ENCODE measurements at places on chromosomes 7 and 10.
A peak's percentile ranks its signal among the peaks of the same experiment; 100 is the strongest.

- no peak for DNase-seq
Measured at GRCh38 chr10:15802375-15802949, 57.8 kb downstream of the MINDY3 start.

DNA sequence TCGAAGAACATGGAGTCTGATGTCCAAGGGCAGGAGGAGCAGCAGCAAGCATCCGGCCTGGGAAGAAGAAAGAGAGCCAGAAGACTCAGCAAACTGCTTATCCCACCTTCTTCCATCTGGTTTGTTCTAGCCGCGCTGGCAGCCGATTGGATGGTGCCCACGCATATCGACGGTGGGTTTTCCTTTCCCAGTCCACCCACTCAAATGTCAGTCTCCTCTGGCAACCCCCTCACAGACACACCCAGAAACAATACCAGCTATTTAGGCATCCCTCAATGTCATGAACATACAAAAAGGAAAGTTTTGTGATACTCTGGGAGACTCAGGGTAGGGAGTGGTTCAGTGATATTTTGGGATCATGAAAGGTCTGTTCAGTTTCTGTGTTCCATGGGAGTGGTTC lies 139.6 kb downstream of the LYZL1 start:
- no peak for DNase-seq

DNA sequence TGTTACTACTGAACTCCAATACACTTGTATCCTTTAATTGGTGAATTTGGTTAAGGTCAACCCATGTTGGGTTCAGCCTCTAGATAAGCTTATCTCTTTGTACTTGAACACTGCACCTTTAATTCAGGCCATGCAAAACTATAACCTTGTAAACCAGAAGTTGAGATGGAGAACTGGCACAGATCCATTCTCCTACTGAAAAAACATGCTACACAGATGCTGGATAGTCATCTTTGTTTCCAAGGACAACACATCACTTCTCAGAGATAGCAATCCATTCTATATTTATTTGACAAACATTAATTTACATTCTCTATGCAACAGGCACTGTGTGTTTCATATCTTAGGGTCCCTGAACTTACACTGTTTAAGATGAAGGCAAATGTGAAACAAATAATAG lies 2.9 kb upstream of the CDK14 start:
- DNase-seq = no peak

DNA sequence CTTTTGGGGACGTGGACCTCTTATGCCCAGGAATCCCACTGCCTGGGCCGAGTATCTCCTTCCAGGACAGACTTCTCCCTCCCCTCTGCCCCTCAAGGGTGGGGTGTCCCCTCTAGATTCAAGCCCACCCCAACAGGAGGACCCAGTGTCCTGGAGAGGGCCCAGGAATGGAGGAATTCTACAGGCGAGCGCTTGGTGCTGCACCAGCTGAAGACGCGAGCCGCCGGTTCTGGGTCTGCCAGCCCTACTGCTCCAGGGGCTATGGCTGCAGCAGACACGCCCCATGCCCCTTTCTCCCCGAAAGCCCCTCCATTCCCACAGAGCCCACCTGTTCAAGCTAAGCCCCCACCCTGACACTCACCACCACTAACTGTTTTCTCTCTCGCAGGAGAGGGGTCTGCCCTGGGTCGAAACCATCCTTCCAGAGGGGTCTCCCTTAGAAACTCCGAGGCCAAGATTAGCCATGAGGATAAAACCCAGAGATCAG lies 8.6 kb downstream of the CRYGN start:
- no peak for DNase-seq

DNA sequence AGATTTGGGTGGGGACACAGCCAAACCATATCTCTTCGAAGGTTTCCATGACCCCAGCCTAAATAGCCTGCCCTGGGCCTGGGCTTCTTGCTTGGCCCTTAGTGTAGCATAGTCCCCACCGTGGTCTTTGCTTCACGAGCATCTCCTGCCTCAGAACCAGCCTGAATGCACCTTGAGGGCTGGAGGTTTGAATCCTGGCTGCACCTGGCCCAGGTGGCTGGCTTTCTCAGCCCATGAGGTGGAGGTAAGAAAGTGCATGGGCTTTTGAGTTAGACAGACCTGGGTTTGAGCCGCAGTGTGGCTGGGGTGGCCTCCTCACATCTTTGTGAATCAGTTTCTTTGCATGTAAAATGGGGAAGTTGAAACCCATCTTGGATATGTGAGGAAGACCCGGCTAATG lies 24.2 kb upstream of the PCBD1 start:
- peak; percentile 2 for DNase-seq

DNA sequence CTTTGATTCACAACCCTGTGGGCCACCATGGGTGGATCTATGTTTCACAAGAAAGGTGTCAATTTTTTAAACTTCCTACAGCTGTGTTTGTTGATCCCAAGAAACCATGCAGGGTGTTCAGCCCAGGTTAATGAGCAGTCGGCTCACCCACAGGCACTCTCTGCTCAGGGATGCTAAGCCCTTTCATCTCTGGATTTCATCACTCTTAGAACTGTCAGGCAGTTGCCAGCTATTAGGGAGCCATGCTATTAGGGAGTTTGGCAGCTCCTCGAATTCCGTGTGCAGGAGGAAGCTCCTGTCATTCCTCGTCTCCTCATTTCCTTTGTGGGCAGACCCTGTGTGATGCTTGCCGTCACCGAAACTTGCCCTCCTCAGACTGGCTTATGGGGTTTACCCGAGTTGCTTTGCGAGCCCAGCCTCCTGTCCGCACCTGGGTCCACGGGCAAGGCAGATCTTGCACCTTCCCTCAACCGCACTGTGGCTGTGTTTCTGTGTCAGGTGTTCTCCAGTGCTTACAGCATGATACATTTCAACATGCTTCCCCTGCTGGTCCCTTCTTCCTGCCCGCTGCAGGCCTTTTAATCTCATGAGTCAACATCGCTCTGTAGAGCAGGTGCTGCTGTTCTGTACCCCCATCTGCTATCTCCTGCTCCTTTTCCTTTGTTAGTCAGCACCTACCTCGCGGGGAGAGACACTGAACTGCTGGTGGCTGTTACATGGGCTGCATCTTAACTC lies 509.8 kb downstream of the SUGCT start:
- peak; percentile 16 for DNase-seq

DNA sequence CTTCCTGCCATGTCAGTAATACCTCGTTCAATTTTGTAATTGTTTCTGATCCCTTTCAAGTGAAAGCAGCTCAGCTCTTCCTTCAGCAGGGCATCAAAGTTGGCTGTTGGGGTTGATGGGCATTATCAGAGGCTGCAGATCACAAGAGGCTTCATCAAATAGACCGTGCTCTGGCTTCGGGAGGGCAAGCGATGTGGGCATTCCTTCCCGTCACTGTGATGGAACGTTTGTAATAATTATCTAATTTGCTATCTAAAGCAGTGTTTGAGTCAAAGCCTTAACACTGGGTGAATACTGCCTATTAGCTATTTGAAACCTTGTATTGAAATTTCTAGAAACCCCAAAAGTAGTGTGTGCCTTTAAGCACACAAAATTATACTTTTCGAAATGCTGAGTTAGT lies 170.1 kb downstream of the OTUD1 start:
- no peak for DNase-seq

DNA sequence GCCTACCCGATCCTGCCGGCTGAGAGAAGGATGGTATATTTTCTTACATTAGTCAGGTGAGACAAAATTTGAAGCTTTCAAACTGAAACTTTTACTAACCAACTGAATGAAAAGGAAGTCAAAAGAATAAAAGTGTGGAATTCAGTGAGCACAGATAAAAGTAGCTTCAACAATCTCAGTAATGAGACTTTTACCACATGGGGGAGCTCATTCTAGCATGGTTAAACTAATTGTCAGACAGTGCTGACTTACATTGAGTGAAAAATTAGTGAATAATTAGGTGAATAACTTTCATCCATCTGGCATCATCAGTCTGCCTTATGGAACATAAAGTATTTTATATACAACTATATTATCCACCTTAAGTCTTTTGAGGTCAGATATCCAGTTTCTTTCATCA lies 8.4 kb downstream of the FAM237B start:
- no peak for DNase-seq

- no peak for DNase-seq
Measured at GRCh38 chr7:31747553-31747952, 60.5 kb downstream of the PPP1R17 start.

- DNase-seq = no peak
Measured at GRCh38 chr7:132609906-132610520, 33.7 kb upstream of the PLXNA4 start.

DNA sequence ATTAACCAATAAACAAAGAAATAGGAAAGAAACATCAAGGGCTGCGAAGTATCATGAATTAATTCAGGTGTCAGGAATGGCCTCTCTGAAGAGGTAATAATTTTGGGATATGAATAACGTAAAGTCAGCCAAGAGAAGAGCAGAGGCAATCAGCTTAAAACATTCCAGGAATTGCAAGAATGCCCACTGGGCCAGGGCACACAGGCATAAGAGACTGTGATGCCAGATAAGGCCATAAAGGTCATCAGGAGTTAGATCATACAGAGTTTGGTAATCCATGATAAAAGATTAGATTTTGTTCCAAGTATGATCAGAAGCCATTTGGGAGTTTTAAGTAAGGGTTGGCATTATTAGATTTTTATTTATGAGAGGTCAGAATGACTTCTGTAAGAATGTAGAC lies 53.2 kb upstream of the ABCB4 start:
- DNase-seq = no peak

DNA sequence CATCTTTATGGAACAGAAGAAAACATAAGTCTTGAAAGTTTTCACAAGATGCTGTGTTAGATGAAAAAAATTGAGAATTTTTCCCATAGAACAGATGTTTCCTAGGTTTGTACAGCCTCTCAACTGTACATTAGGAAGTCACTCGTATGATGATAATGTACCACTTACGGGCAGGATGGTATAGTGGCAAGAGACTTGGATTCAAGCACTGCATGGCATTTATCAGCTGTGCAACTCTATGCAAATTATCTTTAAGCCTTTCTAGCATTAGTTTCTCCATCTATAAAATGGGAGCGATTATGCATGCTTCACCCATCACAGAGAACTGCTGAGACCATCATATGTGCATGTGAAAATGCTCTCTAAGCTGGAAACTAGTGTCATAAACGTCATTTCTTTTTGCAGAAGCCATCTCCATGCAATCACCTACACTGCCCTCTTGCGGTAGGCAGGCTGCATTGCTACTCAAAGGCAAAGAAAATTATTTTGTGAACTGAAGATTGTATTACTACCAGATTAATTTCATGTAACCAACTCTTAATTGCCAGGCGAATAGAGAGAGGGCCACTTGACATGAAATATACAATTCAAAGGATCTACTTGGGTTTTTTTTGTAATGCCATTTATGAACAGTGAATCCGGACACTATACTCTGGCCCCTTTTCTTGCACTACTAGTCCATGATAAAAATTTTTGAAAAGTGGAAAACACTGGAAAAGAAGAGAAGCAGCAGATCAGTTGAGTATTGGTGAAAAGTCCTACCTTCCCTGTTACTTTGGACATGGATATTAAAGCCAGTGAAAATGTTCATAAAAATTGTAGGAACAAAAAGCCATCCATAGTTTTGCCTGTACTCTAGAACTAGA lies 102.3 kb downstream of the JAZF1 start:
- peak; percentile 42 for DNase-seq

GRCh38 chr10:21364196-21365114 lies 161.0 kb downstream of the SKIDA1 start:
- DNase-seq = peak; percentile 48

DNA sequence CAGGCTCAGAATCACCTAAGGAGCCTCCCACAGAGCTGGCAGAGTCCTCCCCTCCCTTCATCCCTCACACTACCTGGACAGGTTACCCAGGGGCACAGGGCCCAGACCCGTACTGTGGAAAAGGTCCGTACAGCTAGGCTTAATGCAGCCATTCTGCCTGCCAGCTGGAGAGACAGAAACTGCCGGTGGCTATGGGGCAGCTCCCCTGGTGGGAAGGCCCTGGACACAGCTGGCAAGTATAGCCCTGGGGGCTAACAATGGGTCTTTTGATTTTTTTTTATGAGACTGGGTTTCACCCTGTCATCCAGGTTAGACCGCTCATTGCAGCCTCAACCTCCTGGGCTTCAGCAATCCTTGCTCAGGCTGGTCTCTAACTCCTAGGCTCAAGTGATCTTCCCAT lies 68.3 kb downstream of the GNA12 start:
- DNase-seq = no peak

GRCh38 chr7:27031289-27032172 lies 64.3 kb downstream of the HOXA1 start:
- DNase-seq = no peak

- peak; percentile 19 for DNase-seq
Measured at GRCh38 chr7:91519241-91520158, 255.3 kb downstream of the FZD1 start.

GRCh38 chr10:3925184-3925583 lies 140.2 kb upstream of the KLF6 start:
- DNase-seq = no peak

DNA sequence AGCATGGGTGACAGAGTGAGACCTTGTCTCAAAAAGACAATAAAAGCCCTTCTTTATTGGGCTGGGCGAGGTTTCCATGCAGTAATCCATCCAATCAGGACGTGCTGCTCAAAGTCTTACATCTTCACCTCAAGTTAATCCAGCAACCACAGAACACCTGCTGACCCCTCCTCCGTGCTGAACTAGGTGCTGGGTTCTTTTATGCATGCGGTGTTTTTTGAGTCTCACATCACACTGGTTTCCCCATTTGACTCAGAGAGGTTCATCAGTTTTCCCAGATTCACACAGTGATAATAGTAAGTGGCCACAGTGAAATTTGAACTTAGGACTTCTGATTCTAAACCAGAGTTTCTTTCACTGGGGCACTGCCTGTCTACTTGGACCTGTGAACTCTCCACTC lies 58.3 kb upstream of the GTF2I start:
- no peak for DNase-seq

DNA sequence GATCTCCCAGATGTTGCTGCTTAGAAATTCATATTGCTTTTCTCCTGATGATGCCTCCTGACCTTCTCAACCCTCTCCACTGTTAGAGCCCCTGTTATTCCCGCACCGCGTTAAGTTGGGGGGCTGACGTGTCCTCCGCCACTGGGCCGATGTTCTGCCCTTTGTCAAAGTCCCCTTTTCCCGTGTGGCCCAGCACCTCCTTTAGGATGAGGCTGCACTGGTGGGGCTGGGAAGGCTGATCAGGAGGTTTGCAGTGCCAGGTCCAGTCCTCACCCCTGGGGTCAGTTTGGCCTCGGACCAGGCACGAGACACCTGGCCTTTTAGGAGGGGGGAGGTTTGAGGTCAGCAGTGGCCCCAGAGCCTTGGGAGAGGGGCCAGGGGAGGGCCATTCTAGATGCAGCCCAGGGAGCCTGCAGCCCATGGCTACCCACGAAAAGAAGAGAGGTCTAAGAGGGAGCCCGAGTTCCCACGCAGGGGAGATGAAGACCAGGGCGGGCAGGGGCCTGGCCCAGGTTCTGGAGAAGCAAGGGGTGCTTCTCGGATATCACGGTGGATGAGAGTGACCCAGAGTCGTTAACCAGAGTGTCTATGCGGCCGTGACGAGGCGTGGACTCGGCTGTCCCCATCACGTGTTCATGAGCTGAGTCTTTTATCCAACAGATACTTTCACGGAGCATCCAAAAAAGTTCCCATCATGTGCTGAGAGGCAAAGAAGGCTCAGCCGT lies 150.4 kb downstream of the DNAJB6 start:
- no peak for DNase-seq
